Progenitor cell of endocrine pancreas (in vitro differentiated cells): ENCODE measurements at places on chromosomes 3 and 15. TPM values are rescaled to one million over a fixed set of nuclear protein-coding genes. Genes with fewer than 3 reads are reported as not detected.

DNA sequence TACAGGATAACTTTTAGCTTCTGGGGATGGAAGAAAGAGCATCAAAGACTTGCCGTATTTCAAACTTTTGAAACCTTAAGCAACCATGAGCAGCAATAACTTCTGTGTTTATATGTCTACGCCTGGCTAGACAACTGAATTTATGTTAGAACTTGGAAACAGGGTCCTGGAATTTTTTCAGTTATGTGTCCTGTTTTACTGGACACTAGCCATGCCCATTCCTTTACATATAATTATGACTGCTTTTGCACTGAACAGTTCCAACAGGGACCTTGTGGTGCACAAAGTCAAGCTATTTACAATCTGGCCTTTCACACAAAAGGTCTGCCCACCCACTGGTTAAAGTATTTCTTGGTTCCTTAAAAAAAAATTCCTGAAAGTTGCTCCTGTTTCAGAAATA is 37.1 kb downstream of the TJP1 start:
- peak overlapping the region; percentile 82 for H3K27ac ChIP-seq
- no peak overlapping the region for H3K4me3 ChIP-seq
- H3K4me1 ChIP-seq, result no peaks in the 10 kb centered on the region
- H3K27me3 ChIP-seq, result no peaks in the 10 kb centered on the region
- peaks cover 46% of the 10 kb centered on the region for H3K36me3 ChIP-seq

DNA sequence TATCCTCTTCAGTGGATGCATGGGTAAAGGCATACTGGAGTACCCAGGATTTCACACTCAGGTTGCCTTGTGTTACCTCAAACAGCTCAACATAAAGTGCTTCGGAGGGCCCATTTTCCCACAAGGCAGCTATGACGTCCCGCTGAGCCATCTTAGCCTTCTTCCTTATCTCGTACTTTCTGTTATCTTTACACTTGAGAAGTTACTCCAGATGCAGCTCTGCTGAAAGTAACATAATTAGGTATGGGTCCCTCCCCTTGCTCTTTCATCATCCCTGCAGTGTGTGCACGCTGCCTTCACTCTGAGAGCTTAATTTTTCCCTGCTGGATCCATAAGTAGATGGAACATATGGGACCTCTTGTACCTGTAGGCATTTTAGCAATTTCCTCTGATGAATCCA is 410.3 kb downstream of the AGBL1 start:
- H3K4me1 ChIP-seq, result peaks cover 4% of the 10 kb centered on the region
- no peak for DNase-seq
- H3K27ac ChIP-seq, result no peak overlapping the region
- H3K4me3 ChIP-seq, result no peak overlapping the region
- H3K27me3 ChIP-seq, result peaks cover 35% of the 10 kb centered on the region
- no peaks in the 10 kb centered on the region for H3K36me3 ChIP-seq

GRCh38 chr3:52039846-52040245 is 16.5 kb downstream of the DUSP7 start:
- DNase-seq, result peak; percentile 30
- peaks cover 12% of the 10 kb centered on the region for H3K4me1 ChIP-seq
- peak overlapping the region; percentile 74 for H3K27ac ChIP-seq
- H3K36me3 ChIP-seq, result no peaks in the 10 kb centered on the region

DNA sequence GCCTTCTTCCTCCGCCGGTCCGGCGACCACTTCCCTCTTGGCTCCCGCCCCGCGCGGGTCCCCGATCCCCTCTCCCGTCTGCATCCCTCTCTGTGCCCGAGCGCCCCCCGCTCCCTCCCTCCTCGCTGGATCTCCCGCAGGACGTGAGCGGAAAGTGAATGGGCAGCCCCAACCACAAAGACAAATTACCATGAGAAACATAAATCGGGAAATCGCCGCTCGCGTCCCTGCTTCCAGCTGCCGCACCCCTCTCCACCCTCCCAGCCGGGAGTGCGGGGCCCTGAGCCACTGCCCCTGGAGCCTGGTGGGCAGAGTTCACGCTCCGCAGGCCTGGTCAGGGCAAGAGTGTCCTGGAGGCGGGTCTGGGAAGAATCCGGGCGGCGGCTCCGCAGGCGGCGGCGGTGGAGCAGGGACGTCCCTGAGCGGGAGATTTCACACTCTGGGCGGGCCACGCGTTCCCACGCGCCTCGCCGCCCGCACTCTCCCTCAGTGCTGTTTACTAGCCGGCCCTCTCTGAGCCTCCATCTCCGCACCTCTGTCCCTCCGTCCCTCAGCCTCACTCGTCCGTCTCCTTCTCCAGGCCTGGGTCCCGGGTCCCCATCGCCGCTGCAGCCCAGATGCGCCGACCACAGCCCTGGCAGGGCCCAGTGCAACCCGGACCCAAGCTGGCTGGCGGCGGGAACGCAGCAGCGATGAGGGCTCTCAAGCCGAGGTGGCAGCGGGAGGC is 835 bp downstream of the SEMA5B start:
- H3K4me3 ChIP-seq, result peak overlapping the region; percentile 66
- DNase-seq, result peak; percentile 20
- H3K4me1 ChIP-seq, result peaks cover 15% of the 10 kb centered on the region
- no peak overlapping the region for H3K27ac ChIP-seq
- H3K36me3 ChIP-seq, result no peaks in the 10 kb centered on the region

GRCh38 chr3:150217691-150218090 is 190.4 kb upstream of the TSC22D2 start:
- peaks cover 15% of the 10 kb centered on the region for H3K27me3 ChIP-seq
- H3K27ac ChIP-seq, result no peak overlapping the region
- no peaks in the 10 kb centered on the region for H3K36me3 ChIP-seq
- peaks cover 3% of the 10 kb centered on the region for H3K4me1 ChIP-seq

DNA sequence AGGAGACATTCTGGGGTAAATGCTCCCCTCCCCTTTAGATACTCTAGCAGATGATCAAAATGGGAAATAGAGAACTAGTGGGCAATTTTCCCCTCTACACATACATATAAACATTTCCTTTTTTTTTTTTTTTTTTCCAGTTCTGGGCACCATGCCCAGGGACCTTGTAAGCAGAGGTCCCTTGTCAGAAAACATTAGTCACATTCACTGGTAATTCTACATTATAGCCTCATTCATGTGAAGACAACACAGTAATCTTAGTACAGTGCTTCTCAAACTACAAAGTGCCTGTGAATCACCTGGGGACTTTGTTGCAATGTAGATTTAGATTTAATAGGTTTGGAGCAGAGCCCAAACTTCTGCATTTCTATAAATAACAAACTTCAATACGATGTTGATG is 60.1 kb upstream of the ACTC1 start:
- H3K27me3 ChIP-seq, result no peaks in the 10 kb centered on the region
- no peak for DNase-seq
- no peak overlapping the region for H3K4me3 ChIP-seq

The NOP10 gene
- total RNA-seq, result 134 and 139 TPM in 2 replicates

The MASP1 gene
- total RNA-seq, result 0.60 and 1.6 TPM in 2 replicates

The LRRC15 gene
- total RNA-seq, result not detected in 2 replicates

DNA sequence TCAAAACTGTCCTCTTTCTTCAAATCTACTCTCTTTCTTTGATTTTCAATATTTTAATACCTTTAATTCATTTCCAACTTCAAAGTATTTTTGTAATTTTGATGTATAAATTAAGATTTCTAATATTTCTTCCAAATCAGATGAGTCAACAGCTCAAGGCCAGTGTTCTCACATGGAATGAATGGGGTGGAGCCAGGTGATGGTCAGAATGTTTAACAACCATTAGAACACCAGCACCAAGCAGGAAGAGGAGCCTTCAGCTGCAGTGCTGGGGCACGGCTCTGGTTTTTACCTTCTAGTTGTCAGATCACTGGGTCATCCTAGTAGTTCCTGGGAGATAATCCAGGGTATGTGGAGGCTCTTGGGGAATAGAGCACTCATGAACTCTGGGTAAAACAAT is 494.5 kb upstream of the PDZRN3 start:
- H3K4me1 ChIP-seq, result peaks cover 7% of the 10 kb centered on the region
- no peak overlapping the region for H3K27ac ChIP-seq
- DNase-seq, result no peak
- no peak overlapping the region for H3K4me3 ChIP-seq
- H3K27me3 ChIP-seq, result no peaks in the 10 kb centered on the region

GRCh38 chr3:100081986-100082692 is 32.2 kb downstream of the FILIP1L start:
- no peaks in the 10 kb centered on the region for H3K27me3 ChIP-seq
- no peak overlapping the region for H3K27ac ChIP-seq
- H3K36me3 ChIP-seq, result no peaks in the 10 kb centered on the region
